CD4-positive, alpha-beta T cell treated with Interleukin-17A for 1 hour (primary cell): ENCODE measurements at places on chromosomes 2 and 18.

GRCh38 chr18:5518899-5519371, 24.9 kb downstream of the EPB41L3 start:
- no peak for DNase-seq

DNA sequence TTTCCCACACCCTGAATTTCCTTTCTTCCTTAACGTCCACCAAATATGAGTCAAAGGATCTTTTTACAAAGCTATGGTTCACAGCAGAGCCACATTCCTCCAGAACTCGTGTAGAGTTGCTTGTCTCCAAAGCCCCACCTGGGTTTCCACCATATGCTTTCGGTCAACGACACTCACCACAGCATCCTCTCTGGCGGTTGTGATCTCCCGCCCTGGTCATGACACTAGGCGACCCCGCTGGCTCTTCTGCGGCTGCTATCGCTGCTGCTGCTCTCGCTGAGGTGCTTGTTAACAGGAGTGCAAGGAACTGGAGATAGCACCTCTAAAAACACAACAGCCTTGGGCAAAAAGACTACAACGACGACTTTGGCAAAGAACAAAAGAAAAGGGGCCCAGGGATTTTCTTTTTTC, 340 bp downstream of the SLC40A1 start:
- DNase-seq, result peak; percentile 36

DNA sequence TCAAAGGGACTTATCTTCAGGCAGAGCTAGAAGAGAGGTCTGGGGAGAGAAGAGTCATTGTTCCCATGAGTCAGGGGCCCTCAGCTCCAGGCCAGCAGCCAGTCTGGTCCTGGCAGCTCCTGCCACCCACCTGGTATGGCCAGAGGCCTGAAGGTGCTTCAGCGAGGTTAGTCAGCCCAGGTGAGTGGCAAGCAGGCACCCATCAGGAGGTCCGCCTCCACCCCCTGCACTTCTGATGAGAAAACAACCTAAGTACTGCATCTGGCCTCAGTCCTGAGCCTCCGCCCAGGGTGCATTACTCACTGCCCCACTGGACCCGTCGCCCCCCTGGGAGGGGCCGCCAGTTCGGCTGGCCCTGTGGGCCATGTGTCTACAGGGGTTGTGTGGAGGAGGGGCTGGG, 130.2 kb downstream of the INHBB start:
- DNase-seq, result no peak

- DNase-seq, result no peak
Measured at GRCh38 chr2:15751477-15751876, 159.8 kb downstream of the DDX1 start.

- DNase-seq, result no peak
Measured at GRCh38 chr2:113258471-113259147, 20.1 kb downstream of the PAX8 start.

DNA sequence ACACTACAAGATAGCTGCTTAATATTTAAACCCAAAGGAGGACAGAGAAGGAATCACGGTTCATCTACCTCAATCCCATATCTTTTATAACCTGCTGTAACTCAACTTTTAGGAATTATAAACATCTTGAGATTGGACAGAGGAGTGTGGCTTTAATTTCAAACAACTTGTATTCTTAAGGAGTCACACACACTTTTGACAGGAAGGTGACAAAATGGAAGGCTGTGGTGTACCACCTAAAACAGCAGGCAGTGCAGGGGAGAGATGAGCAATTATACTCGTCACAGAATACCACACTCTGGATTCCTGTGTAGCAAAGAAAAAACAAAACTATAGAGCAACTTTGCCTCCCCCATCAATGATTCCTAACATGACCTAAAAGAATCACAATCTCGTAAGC, 194.8 kb downstream of the ZEB2 start:
- peak; percentile 71 for DNase-seq
